ENCODE measurements at places on chromosomes 11 and 22.

GRCh38 chr11:10444725-10445315 lies 10.2 kb upstream of the AMPD3 start:
- no peak for DNase-seq

- no peak for DNase-seq
Observed at GRCh38 chr22:40347300-40347699, 1.0 kb downstream of the ADSL start.

DNA sequence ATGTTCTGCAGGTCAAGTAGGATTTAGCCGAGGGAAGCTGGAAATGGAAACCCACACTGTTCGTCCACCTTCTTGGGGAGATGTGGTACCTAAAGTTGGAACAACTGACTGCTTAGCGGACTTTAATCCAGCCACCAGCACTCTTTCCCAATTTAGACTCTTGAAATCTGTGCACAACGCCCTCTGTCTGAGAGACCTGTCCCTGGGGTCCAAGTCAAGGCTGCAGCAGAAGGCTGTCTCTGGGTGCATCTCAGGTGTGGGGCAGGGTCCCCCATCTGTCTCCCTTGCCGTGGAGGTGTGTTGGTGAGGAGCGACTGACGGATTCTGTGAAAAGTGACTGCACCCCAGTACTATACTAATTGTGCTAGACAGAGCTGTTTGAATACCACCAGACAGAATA lies 168.2 kb upstream of the CADM1 start:
- DNase-seq, result peak; percentile 58

GRCh38 chr11:9304178-9304577 lies 10.2 kb downstream of the TMEM41B start:
- DNase-seq, result no peak

- no peak for DNase-seq
Observed at GRCh38 chr22:46129390-46130041, 20.8 kb upstream of the PPARA start.

GRCh38 chr11:121467965-121468364 lies 15.2 kb upstream of the SORL1-AS1 start:
- DNase-seq, result peak; percentile 46

- DNase-seq, result no peak
Observed at GRCh38 chr11:74354036-74354435, 42.6 kb upstream of the P4HA3 start.

DNA sequence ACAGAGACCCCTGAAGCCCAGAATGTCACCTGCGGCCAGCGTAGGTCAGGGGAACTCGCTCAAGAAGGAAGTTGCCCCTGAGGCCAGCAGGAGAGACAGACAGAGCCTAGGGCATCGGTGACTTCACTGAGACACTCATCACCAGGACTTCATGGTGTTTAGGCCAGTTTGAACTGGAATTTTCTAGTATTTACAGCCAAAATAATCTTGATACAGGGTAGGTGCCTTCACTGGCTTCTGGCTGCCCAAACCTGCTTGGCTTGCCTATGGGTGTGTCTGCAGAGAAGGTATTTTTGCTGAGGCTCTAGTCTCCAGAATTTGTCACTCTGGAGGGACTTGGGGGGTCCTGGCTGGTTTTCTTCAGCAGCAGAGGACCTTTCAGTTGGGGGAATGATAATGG lies 86.6 kb downstream of the FBXO7 start:
- DNase-seq, result no peak

GRCh38 chr11:12074529-12075195 lies 35.7 kb upstream of the MICAL2 start:
- no peak for DNase-seq

GRCh38 chr11:24598641-24599040 lies 101.8 kb downstream of the LUZP2 start:
- no peak for DNase-seq

DNA sequence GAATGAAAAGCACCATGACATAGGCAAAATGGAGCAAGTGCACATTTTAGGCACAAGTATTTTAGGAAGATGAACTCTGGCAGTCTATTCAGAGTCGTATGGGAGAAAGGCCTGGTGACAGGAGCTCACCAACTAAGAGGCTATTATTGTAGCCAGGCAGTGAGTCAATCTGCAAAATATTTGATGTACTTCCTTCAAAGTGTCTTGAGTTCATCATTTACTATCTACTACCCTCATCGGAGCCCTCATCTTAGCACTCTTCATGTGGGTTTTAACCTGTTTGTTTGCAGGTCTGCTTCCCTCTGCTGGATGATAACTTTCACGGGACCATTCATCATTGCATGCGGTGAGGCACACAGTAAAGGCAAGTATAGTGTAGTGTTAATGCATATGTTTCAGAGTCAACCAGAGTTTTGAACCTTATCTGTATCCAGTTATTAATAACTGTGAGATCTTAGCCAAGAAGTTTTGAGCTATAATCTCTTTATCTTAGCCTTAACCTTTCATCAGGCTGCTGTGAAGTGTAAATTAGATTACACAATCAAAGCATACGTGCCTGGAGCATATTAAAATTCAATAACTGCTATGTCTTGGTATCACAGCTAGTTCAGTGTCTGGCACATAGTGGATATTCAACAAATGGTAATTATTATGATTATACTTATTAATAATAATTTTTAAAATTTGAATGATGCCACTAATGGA lies 70.9 kb upstream of the SC5D start:
- DNase-seq, result no peak

GRCh38 chr11:32280339-32280738 lies 155.0 kb downstream of the WT1 start:
- DNase-seq, result no peak

DNA sequence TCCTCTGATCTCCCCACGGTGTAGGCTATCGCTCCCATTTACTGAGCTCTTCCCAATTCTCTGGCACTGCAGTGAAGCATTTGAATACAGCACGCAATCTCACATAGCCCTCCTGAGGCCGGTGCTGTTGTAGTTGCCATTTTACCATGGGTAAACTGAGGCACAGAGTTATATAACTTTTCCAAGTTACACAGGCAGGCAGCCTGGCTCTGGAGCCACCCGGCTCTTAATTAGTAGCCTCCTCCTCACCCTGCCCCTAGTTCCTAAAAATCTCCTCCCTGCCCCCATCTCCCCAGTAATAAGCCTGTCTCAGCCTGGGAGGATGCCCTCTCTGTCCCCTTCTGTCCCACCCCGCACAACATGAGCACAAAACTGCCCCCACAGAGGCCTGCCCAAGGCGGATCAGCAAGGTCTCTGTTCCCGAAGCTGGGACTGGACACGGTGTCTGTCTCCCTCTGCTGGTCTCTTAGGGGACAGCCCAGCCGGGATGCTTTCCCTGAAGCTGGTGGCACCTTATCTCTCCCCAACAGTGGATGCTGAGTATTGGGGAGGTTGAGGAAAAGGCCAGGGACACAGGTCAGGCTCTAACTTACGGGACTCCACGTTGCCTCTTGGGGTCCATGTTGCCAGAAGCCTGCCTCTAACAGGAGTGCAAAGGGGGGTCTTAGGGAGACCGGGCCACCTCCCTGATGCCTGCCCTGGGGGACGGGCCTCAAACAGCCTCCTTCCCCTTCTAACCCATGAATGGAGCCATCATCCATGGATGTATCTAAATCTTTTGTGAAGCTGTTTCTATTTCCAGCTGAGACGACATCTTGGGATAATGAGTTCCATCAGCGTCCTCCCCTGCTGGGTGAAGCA lies 9.1 kb upstream of the CLCF1 start:
- DNase-seq, result peak; percentile 77

DNA sequence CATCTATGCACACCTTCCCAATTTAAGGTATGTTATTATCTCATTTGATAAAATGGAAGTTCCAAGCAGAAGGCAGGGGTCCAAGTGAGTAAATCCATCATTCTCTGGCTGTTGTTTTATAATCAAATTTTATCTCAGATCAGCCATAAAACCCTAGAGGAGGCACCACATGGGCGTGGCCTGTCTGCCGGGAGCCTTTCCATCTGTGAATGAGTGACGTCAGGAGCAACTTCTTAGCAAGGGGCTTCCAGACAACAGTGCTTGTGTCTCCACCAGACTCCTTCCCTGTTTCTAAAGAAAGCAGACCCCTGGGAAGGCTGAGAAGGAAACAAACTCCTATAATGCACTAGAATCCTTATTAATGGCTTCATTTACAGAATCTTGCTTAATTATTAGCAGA lies 13.5 kb downstream of the SEZ6L start:
- no peak for DNase-seq

DNA sequence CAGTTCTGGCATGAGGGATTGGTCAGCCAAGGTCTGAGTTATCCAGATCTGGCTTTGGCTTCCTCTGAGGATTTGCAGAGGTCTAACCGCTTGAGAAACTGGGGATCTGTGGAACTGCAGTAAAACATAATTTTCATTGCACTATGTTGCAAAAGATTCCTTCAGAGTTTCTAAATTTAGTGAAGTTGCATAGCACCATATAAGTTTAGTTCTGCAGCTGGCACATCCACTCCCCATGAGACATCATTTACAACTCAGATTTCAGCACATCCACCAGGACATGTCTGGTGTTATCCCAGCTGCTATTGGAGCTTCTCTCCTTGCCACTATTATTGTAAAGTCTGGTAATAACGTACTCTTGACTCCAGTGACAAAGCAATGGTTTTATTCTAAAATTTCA lies 181.5 kb downstream of the CWF19L2 start:
- DNase-seq, result no peak

- DNase-seq, result no peak
Observed at GRCh38 chr11:132358573-132358953, 988.1 kb downstream of the NTM start.

DNA sequence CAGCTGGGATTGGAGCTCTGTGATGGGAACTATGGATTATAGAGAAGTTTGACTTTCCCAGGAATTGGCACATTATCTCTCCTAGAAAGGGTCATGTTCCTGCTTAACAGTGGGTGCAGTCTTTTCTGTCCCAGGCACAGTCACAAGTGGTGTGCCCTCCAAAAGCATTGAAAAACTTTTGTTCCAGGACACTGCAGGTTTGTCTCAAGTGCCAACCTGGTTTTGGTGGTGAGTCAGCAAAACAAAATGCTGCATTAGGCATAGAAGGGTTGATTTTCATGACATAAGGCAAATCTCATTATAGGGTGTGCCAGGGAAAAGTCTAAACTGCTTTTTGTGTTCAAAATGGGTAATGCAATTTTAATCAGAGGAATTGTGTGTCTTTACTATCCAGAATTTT lies 4.9 kb downstream of the HTATIP2 start:
- no peak for DNase-seq

DNA sequence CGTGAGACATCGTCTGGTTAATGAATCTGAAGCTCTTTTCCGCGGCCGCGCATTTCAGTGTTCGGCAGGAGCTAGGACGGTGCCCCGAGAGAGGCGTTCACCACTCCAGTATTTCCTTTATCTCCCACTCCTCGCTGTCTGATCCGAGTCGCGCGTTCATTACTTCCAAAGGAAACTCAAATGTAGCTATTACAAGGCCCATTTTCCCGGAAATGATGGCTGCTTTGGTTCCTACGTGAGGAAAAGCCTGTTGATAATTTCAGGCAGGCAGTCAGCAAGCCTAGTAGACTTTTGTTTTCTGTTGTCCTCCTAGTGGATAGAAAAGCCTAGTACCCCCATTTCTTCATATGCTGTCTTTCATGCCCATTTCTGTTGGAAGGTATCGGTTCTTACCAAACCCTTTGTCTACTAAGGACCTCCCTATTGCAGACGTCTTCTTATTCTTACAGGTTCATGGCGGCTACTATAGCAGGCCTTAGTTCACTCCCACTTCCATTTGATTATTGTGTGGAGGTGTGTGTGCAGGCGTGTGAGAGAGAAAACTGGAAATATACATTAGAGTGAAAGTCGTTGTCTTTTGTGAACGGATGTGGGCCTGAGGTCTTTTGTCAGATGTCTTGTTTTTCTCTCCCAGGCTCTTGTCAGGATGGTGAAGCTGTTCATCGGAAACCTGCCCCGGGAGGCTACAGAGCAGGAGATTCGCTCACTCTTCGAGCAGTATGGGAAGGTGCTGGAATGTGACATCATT lies 737 bp downstream of the RBM4 start:
- peak; percentile 70 for DNase-seq

- peak; percentile 20 for DNase-seq
Observed at GRCh38 chr11:2837096-2837601, 48.4 kb downstream of the CDKN1C start.

DNA sequence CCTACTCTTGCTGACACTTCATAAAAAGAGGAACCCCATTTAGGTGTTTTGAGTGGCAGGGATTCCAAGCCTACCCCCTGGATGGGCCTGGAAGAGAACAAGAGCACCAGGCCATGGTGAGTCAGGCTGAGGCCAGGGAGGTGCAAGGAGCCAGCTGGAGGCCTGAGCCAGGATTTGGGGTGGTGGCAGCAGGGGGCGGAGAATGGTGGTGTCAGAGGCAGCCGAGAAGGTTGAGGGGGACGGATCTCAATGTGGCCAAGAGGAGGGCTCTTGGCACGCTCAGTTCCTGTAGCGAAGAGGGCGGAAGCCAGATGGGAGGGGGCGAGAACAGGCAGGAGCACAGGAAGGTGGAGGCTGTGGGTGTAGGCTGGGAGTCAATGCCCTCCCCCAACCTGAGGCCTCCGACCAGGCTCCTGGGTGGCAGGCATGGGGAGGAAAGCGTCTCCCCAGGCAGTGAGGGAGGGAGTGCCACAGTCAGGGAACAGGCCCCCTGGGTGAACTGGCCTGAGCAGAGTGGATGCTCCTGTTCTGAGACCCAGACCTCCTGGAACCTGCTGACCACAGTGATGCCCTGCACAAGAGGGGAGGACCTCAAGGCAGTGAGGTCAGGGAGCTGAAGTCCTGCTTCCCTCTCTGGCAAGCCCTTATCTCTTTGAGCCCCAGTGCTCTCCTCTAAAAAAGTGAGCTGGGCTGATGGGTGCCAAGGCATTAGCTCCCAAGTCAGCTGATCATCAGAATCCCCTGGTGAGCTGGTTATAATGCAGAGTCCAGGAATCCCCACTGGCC lies 13.9 kb downstream of the RTN4RL2 start:
- no peak for DNase-seq

DNA sequence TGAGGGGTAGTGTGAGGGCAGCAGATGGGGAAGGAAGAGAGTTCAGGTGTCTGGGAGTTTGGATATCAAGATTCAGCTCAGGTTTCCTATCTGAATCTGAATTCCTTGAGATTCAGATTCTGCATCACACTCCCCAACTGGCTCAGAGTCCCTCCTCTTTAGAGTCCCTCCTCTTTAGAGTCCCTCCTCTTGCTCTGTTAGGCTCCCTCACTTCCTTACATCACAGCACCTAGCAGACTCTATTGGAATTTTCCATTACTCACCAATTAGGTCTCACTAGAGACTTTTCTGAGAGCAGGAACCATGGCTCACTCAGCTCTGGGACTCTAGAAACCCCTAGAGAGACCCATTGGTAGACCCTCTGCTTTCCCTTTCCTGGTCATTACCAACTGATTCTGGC lies 303.4 kb upstream of the SYN3 start:
- no peak for DNase-seq

- peak; percentile 99 for DNase-seq
Observed at GRCh38 chr22:38243007-38243765, 29.6 kb downstream of the TMEM184B start.

DNA sequence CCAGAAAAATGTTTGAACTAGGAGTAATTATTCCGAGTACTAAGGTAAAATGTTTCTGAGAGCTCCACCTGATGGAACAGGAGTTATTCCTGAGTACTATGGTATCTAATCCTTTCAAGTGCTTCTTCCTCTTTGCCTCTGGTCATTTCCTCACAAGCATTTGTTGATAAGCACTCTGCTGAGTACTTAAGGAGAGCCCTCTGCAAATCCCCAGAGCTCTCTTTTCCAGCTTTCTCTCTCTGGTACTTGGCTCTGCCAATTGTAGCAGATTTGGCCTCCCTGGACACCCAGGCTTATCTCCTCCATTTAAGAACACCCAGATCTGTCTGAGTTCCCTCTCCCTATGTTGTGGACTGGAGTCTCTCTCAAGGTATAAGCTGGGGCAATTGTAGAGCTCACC lies 457.0 kb downstream of the MN1 start:
- no peak for DNase-seq

- DNase-seq, result peak; percentile 96
Observed at GRCh38 chr22:40156001-40156516, 21.7 kb upstream of the TNRC6B start.

- DNase-seq, result peak; percentile 41
Observed at GRCh38 chr22:28943501-28943879, 60.1 kb downstream of the ZNRF3 start.

All from NCI-H69 (cell line).